ENCODE measurements at places on chromosomes 12 and 14.

- DNase-seq, result no peak
Measured at GRCh38 chr12:64521833-64522232, 69.9 kb downstream of the TBK1 start.

GRCh38 chr12:97524812-97525211, 62.2 kb downstream of the RMST start:
- DNase-seq, result no peak

GRCh38 chr12:10293570-10294227, 14.0 kb upstream of the KLRD1 start:
- peak; percentile 70 for DNase-seq

DNA sequence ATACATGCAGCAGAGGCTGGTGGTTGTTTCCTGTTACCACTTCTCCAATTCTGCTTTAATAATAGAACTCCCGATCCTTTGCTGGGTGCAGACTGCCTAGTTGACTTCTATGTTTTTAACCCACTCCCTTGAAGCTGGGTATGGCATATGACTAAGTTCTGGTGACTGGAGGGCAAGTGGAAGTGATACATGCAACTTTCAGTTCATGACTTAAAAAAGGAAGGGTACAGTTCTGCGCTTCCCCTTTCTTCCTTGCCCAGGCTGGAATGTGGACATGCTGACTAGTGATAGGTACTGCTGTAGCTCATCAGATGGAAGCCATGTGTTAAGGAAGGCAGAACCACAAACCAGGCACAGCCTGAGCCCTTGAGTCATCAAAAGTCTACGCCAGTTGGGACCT, 2.4 kb upstream of the A2M start:
- peak; percentile 22 for DNase-seq

GRCh38 chr12:54338698-54339296, 13.9 kb downstream of the COPZ1 start:
- DNase-seq, result no peak

- peak; percentile 74 for DNase-seq
Measured at GRCh38 chr12:52082988-52083637, 3.6 kb downstream of the SMIM41 start.

DNA sequence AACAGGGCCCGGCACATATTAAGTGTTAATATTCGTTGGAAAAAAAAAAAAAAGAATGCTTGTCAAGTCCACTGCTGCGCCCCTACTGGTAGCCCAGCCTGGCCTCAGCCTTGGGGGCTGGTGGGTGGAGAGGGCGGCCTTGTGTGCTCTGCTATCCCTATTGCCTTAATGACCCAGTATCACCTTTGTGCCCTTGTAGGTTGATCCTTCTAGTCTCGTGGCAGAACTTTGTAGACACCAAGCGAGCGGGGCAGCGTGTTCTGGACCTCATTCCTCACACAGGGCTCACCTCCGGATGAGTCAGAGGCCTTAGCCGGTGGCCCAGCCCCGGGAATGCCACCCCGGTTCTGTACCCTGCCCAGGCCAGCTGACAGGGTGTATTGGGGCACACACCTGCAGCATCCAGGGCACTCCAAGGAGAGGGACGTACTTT, 1.8 kb upstream of the RCOR1 start:
- no peak for DNase-seq

GRCh38 chr14:96167224-96168148, 37.2 kb upstream of the BDKRB2 start:
- no peak for DNase-seq

DNA sequence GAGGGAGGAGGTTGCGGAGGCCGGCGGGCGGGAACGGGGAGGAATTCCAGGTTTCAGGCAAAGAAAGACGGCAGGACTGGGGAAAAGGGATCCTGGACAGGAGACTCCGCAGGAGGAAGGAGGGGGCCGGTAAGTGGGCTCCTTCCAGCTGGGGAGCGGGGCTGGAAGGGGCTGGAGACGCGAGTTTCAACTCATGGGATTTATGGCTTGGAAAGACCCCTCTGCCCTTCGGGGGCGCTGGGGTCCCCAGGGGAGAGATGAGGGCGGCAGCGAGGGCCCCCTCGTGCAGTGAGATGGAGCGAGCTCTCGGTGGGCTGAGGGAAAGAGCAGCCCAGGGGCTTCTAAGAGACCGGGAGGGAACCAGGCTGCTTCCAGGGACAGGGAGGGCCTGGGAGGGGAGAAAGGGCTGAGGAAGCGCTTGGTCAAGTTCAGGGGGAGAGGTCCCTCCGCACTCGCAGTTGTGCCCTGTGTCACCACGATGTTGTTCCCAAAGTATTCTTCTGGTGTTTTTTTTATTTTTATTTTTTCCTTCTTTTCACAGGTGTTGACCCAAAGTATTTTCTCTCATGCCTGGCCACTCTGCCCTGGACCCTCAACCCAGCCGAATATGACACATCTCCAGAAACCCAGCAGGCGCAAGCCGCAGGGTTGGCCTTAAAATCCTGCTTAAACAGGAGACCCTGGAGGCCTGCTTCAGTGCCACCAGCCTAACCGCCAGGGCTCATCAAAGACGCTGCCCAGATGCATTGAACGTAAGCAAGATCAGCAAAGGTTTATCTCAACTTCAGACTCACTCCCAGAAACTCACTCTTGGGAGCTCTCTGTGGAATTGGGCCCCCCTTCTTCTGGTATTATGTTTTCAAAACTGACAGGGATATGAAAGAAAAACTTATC, 16.1 kb downstream of the TNFAIP2 start:
- DNase-seq, result no peak

- DNase-seq, result no peak
Measured at GRCh38 chr12:103493199-103493598, 2.6 kb downstream of the C12orf42 start.

DNA sequence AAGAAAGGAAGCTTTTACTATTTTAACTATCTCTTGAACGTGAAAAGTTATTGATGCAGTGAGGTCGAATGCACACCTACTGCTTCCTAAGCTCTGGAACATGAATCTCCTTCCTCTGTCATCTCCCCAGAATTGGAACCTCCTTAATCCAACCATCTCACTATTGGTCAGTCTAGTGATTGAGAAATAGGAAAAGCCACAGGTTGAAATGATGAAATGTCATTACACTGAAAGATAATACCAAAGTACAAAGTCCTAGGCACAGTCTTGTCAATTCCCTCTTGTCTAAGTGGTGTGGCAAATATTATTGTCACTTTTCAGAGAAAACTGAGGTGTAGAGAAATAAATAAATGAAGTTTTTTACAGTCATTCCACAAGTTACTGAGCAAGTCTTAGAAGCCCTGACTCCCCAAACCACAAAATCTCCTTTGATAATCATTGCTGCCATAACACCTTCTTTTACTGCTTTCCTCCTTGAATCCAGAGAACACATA, 19.5 kb upstream of the HIGD1C start:
- DNase-seq, result no peak

- DNase-seq, result no peak
Measured at GRCh38 chr12:2804393-2805142, 7.9 kb upstream of the ITFG2 start.

GRCh38 chr14:70143306-70143705, 45.4 kb downstream of the SLC8A3 start:
- no peak for DNase-seq

DNA sequence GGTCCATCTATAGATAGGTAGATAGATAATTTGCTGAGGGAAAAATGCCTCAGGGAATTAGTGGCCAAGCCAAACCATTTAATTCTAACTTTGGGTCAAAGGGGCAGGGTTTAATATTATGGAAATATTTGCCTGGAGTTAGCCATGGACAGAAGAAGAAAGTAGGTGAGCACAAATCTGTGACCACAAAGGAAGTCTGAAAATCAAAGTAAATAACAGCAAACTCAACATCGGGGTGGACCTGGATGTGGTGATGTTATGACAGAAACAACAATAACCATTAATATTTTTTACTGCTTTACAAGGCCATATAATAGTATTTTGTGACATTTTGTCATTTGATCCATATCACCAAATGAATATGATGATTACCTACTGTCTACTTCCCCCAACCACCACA, 578.0 kb upstream of the MGAT4C start:
- no peak for DNase-seq

GRCh38 chr12:104796475-104796862, 161.6 kb downstream of the SLC41A2 start:
- no peak for DNase-seq

GRCh38 chr12:93943780-93944179, 204.6 kb upstream of the PLXNC1 start:
- no peak for DNase-seq

- no peak for DNase-seq
Measured at GRCh38 chr12:69338936-69339335, 9.2 kb upstream of the LYZ start.

DNA sequence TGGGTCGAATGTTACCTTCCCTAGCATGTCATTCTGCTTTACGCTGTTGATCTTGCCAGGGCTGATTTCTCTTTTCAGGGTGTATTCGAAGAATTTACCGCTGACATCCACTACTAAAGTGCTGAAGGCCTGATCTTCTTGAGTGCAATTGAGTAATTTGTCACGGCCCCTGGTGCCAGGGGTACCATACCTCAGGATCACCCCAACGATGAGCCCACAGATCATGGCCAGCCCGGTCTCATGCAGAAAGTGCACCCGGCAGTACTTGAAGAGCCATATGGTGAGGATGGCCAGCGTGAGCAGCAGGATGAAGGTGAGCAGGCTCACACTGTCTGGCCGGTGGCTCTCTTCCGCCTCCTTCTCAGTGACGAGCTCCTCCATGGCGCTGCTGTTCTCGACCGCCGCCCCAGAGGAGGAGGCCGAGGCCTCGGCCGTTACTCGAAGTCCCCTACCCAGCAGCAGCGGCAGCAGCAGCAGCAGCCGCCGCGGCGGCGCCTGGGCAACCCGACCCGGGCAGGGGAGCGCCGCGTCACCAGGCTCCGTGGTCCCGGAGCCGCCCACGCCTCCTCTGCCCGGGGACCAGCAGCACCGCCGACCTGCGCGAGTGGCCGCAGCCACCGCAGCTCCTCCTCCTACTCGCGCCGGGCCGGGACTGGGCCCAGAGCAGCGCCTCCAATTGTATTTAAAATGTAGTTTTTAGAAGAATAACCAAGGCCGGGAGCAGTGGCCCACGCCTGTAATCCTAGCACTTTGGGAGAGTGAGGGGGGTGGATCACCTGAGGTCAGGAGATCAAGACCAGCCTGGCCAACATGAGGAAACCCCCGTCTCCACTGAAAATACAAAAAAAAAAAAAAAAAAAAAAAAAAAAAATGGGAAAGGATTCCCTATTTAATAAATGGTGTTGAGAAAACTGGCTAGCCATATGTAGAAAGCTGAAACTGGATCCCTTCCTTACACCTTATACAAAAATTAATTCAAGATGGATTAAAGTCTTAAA, 58.5 kb upstream of the TMPO start:
- no peak for DNase-seq

GRCh38 chr14:74566174-74567141, 45.6 kb downstream of the LTBP2 start:
- no peak for DNase-seq

DNA sequence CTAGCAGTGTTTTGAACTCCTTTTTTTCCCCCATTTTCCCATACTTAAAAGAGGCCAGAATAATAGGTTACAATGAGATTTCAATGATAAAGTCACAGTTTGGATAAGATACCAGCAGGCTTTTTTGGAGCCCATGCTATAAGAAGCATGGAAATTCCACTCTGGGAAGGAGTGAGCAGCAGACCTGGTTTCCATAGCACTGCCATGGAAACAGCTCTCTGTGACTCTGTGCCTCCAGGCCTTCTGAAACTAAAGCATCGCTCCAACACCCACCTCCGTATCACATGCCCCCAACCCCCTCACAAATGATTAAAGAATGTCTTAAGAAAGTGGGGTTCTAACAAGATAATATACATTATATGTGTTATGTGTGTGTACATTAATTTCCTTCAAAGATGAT, 165.0 kb downstream of the GRIN2B start:
- DNase-seq, result no peak

- peak; percentile 39 for DNase-seq
Measured at GRCh38 chr14:68819260-68819691, 26.4 kb upstream of the ZFP36L1 start.
